ENCODE measurements at places on chromosomes 1 and 21.

DNA sequence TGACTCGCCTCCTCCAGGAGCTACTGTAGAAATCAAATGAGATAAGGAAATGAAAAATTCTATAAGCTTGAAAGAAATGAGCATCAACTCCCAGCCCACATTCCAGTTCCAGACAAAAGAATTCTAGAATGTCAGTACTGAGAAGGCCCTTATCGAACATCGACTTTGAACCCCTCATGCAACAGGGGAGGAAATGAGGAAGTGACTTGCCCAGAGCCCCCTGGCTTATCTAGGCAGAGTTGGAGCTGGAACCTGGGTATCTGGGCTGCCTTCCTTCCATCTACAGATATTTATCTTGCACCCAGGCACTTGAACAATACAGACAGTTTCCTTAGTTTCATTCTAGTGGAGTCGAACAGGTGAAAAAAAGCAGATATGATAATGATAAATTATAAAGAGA is 22.3 kb downstream of the MECR start:
- DNase-seq = no peak

DNA sequence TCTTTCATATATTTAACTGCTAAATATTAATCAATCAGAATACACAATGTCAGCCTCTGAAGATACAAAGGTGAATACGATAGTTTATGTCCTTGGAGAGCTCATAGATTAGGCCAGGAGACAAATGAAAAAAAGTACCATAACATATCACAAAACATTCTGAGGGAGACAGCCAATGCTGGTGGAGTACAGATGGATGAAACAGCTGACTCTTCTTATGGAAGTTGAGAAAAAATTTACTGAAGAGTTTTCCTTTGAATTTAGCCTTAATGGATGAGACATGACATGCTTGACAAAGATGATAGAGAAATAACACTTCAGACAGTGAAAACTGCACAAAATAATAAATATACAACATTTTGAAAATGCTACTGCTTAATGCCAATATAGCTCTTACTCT is 193.5 kb downstream of the PDE4B start:
- DNase-seq = no peak

DNA sequence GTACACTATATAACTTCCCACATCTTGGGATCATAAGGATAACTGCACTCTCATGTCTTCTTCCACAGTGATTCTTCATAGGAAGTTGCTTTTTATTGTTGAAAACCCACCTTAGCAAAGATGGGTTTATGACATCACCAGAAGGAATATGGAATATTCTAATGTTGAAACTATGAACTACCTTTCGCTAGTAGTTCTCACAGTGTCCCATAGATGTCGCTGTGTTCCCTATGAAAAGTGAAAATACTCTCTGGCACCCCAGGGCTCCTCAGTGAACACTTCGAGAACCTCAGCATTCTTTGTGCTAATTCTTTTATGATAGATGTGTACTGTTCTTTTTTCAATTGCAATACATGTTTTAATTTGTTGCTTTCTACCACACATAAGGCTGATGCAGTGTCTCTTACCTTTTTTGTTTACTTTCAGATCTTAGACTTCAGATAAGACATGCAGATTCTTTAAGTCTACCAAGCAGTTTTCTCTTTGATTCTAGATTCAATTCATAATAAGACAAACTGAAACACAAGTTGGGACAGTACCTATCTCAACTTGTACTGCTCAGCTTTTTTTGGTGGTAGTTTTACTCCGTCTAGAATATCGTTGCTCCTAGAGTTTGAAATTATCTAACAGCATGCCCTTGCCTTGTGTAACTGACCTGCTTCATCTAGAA is 90.8 kb downstream of the GTF2B start:
- DNase-seq = peak; percentile 37

- no peak for DNase-seq
Observed at GRCh38 chr21:38631206-38631605, 132.9 kb upstream of the ERG start.

GRCh38 chr1:180235077-180235501 is 5.0 kb downstream of the LHX4 start:
- DNase-seq = no peak

DNA sequence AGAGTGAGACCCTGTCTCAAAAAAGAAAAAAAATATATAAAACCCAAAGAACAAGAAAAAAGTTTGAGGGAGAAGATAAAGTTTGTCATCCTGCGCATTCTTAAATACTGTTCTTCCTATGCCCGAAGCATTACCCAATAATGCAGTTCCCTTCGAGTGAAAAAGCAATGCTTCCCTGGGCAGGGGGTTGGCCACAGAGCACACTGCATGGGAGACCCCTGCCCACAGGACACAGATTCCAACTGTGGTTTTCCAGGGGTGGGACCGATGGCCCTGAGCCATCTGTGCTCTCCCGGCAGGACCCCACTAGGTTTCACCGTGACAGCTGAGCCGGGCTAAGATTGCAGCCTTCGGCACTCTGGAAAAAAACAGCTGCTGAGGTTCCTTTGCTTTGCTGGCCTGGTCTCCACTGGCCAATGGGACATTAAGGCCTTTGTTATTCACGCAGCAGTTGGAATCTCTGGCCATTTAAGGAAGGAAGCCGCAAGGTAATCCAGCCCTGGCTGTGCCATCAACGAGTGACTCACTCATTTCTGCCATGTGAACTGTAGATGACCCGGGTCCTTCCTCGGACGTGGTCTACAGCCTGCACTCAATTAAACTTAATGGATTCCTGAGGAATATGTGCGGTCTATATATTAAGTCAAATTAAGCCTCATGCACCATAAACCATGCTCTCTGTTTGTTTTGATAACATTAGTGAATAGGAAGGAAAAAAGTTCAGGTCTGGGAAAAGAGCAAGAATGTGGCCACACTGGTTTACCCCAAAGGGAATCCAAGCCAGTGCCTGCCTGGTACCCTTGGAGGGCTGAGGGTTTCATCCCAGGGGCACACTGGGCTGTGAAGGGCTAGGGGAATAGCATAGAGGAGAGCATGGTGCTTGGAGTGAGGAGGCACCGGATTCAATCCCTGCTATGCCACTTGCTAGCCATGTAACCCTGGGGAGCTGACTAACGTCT is 163.2 kb downstream of the ZBTB18 start:
- DNase-seq = no peak

DNA sequence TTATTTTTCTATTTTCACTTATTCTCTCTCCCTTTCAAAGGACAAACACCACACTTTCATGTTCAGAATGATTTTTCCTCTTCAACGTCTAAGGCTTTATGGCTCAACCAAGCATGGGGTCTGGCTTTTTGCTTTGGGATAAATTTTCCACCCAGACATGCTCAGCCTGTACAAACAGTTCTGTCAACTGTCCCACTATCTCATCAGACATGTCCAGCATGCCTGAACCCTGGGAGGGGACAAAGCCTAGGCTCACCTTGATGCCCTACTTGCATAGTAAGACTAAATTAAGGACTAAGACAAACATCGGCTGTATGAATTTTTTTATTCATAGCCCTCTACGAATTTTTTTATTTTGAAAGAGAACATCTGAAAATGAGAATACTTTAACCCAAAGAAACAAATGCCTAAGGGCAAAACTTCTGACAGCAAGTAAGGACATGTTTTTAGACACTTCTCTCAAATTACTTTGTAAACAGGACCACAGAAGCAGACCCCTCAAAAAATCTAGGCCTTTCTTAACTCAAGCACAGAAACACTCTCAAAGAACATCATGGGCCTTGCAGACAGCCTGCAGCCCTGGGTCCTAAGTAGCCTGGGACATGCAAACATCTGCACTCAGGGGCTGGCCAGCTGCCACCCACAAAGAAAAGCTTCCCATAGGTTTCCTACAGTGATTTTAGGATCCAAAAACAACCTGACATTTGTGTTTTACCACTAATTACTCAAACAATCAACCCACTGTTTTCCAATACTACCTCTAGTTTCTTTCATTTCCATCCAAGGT is 72.3 kb upstream of the PALMD start:
- no peak for DNase-seq

- no peak for DNase-seq
Observed at GRCh38 chr1:73564294-73564693, 633.7 kb downstream of the LRRIQ3 start.

- no peak for DNase-seq
Observed at GRCh38 chr1:27292106-27292505, 29.9 kb upstream of the TMEM222 start.

- DNase-seq = no peak
Observed at GRCh38 chr1:43274125-43274803, 4.5 kb downstream of the TMEM125 start.

DNA sequence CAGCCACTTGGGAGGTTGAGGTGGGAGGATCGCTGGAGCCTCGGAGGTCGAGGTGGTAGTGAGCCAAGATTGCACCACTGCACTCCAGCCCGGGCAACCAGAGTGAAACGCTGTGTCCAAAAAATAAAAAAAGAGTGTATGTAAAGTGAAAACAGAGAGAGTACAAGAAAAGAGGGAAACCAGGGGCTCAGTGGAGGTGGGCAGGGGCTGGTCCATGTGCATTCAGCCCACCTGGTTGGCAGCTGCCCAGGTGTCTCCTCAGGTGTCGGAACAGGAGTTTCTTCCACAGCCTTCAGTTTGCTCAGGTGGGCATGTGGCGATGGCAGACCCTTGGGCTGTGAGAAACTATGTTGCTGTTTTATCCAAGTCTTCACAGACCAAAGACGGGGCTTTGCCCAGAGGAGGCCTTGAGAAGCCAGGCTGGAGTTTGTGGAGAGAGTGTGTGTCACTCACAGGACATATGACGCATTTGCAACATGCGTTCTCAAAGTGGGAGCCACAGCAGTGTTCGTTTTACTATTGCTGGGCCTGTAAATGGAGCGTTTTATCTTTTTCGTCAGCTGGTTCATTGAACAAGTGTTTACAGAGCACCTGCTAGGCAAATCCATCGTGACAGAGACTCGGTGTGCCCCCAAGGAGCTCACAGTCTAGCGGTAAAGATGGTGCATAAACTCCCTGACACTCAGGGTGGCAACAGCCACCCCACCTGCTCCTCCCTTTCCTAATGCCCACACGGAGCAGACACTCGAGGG is 22.4 kb upstream of the SAMD11 start:
- no peak for DNase-seq

DNA sequence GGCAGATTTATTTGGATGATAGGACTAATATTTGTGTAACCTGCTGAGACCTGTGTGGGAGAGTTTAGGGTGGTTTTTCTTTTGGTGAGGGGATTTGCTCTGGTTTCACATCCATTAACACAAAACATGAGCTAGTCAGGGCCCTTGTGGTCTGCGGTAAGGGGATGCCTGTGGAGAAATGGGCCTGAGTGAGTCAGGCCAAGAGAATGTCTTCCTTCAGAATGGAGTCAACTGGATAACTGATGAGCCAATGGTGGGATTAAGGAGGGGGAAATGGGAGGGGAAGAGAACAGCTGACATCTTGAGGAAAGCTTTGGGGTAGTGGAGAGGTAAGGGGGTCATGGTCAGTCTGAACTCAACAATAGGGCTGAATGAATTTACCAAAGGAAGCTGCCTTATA is 13.9 kb downstream of the WNT2B start:
- DNase-seq = no peak

GRCh38 chr1:175043824-175044223 is 20.6 kb upstream of the MRPS14 start:
- DNase-seq = no peak
